Stimulated activated CD4-positive, alpha-beta T cell treated with anti-CD3 and anti-CD28 coated beads, Interleukin-2, amount 100 ng/mL, for 48 hours (primary cell): ENCODE measurements at places on chromosomes 5 and 9.

- no peak for DNase-seq
These were observed 284.2 kb downstream of the NSG2 start for GRCh38 chr5:174329738-174330137.

GRCh38 chr5:126368239-126368812, 54.9 kb upstream of the GRAMD2B start:
- DNase-seq = no peak

DNA sequence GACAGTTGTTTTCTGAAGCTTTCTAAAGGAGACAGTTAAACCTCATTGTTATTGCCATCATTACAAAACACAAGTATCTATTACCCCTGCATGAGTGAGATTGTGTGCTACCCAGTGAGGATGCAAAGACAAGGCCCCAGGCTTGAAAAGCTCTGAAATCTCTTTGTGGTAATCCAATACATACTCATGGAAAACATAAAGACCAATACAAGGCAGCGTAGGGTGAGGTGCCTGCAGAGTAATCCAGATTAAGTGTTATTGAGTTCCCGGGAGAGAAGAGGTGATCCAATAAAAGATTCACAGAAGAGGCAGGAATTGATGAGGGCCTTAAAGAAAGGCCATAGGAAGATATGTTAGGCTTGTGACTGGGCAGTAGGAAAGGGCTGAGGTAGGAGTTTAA, 150.1 kb downstream of the MEF2C start:
- DNase-seq = no peak

GRCh38 chr9:72623156-72623555, 101.7 kb downstream of the TMC1 start:
- DNase-seq = no peak

DNA sequence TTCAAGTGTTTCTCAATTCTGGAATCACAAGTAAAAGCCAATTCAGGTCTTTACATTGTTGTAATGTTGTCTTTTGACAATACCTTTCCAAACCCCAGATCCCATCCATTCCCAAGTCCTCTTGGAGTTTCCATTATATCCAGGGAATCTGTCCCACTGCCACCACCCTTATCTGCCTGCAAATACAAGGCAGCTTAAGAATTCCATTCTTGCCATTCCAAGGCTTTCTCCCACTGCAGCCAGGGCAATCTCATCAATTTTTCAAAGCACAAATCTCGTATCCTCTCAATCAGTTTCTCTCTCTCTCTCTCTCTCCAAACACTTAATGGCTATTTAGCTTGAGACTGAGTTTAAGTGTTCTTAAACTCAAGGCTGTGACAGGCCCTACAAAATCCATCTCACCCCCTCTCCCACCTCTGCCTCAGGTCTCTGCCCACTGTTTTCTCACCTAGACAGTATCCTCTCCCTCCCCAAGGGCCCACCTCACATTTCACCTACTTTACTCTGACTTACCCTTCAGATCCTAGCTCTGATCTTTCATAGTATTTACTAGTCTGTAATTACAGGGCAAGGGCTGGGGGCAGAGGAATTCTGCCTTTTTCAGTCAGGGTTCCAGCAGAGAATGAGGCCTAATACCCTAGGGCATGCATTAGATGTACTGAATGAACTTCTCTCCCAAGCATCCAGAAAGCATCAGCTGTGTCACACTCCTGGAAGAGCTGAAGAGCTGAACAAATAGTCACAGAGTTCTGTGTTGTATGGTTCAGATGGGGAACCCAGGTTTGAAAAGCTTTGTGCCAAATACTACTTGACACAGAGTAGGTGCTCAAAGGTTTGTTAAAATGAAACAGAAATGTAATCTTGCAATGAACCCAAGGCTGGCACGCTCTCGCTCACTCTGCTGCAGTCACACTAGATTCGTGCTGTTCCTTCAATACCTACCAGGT, 46.0 kb downstream of the RAPGEF1 start:
- no peak for DNase-seq

DNA sequence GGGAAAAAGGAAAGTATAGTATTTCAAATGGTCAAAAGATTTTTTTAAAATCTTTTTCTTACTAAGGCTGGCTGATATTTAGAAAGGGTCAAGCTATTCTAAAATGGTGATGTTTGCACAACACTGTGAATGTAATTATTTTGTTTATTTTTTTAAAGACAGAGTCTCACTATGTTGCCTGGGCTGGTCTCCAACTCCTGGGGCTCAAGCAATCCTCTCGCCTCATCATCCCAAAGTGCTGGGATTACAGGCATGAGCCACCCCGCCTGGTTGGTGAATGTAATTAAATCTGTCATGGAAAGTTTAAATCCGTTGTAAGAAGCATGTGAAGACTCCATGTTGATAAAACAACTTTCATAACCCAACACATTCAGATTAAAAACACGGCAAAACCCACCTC, 2.6 kb downstream of the UBTD2 start:
- DNase-seq = no peak

DNA sequence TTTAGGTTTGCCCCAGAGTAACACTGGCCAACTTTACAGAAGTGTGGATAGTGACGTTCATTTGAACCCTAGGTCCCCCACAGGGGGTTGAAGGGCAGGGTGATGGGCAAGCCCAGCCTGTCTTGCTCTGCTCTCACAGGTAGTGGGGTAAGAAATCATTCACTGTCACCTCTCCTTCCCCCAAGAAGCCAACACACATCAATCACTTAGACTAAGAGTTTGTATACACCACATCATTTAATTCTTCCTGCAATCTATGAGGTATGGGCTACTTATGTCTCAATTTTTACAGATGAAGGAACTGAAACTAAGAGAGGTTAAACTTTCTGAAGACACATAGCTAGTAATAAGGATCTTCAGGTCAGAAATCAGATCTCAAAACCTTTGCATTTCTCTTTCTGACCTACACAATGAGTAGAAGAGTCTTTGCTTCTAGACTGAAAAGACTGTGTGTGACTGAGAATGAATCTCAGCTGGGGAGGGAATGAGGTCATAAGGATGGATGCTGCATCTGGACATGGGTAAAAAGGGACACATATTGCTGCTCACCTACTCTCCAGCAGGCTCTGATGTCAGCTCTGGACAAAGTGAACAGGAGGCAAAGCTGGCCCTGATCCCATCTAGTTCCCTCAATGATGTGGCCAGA, 81.0 kb upstream of the EQTN start:
- DNase-seq = no peak

DNA sequence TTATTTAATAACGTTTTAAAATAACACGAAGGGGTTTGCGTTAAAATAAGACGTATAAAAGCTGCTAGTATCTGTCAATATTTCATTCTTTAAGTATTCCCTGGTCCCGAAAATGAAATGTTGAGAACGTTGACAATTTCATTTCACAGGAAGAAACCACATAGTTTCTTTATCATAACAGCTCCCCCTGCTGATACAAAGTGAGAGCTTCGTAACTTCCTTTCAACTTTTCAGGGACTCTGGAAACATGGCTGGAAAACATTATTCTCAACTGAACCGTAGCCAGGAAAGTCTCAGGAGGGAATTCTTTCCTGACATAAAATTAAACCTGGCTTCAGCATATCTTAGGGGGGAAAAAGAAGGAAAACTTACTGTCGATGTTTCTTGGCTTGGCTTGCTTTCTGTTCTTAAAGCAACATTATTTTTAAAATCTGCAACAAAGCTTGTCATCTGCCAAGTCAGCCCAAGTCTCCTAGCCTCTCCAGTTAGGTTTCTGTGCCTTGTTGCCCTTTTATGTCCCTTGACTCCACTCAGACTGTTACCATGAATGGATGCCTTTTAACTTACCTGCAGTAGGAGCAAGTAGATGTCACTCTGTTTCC, 122.9 kb upstream of the DAB2 start:
- peak; percentile 5 for DNase-seq

DNA sequence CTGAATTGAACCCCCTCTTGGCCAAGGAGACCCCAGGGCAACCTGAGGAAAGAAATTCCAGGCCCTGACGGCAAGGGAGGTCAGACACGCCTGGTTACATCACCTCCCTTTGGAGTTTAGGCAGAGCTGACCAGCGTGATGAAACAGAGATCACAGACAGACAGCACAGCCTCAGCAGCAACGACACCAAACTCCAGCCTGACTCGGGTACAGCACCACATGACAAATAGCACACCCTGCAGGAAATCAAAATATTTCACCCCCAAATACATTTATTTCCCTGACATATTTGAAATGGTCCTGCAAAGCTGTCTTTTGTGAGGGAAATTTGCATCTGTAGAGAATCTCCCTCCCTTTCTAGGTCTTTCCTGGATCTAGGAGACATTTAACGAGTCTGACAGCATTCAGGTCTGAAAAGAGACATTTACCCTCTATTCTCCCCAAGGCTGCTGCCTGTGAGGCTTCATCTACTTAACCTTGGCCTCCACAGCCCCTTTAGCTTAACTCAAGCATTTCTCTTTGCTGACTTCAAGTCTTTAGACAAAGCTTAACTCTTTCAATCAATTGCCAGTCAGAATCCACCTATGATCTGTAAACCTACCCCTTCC, 2.6 kb downstream of the QSOX2 start:
- DNase-seq = no peak

DNA sequence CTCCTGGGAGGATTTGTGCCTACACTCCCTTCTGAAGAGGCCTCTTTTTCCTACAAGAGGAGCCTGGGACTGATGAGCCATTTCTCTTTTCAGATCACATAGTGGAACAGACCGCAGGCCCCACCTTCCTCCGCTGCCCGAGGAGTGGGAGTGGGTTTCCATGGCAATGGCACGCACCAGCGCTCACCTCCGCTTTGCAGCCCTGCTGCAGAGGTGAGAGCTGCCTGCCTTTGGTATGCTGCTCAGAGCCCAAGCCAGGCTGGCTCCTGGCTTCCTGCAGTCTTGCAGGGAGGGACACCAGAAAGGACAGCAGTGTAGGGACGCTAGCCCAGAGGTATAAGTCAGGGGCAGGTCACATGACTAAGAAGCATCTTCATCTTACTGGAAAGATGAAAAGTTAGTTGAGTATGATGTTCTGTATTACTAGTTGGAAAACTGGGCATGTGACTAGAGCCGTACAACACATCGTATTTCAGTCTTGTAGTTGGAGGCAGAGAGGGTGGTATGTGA, 12.4 kb downstream of the PTTG1 start:
- DNase-seq = no peak

DNA sequence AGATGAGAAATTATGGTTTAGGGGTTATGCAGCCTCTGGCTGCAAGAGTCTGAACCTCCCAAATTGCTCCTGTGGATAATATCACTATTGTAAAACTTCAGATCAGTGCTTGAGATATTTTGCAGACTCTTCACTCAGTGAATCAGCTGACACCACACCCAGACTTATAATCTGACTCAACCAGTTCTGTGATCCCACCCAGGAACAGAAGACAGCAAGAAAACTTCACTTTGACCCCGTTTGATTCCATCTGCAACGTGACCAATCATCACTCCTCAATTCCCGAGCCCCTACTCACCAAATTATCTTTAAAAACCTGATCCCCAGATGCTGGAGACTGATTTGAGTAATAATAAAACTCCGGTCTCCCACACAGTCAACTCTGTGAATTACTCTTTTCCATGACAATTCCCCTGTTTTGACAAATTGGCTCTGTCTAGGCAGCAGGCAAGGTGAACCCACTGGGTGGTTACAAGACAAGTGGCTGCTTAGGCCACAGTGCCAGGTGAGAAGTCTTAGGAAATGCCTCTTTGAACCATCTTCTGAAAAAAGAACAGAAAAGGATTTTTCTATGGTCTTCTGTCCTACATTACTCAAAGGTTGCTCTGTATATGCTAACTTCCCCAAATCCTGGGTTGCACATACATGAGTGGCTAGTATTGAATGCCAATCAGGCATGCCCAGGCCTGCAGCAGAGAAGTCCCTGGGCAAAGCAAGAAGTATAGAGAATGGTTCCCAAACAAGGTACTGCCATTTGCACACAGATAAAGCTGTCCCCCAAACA, 588.0 kb downstream of the PRELID2 start:
- DNase-seq = no peak

GRCh38 chr9:121675969-121676822, 24.8 kb downstream of the DAB2IP start:
- no peak for DNase-seq

DNA sequence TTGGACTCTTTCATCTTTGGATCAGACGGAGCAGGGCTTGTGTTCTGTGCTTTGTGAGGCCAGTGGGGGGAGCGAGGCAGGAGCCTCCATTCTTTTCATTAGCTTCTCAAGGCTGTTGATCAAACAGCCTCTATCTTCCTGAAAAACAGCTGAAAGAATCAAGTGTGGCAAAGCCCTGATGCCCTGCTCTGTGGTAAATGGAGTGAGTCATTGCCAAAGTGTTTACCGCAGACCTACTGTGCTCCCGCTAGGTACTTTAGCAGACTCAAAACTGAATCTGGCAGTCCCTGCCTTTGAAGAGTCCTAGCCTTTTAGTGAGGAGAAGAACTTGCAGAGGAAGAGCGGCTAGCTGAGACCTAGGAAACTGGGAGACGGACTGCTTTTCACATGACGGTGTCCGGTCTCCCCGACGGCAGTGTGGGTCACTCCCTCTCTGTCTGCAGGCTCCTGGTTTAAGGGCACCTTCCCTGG, 3.3 kb downstream of the ANKRD33B start:
- DNase-seq = no peak

- no peak for DNase-seq
These were observed 143.3 kb downstream of the SLF1 start for GRCh38 chr5:94761786-94762185.

DNA sequence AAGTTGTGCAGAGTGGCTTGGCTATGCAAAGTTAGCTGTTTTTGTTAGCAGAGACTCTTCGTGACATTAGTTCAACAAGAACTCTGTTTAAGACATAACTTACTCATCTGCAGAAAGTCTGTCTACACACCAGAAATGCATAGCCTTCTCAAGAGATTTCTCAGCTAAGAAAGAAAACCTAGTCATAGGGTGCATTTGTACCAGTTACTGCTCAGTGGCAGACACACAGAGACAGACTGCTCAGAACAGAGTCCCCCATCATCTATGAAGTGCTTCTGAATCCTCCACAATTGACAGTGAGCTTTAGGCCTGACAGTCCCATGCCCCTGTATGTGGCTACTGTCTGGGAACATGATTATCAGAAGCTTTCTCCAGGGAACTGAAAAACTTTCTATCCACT, 56.1 kb upstream of the IFNK start:
- no peak for DNase-seq

DNA sequence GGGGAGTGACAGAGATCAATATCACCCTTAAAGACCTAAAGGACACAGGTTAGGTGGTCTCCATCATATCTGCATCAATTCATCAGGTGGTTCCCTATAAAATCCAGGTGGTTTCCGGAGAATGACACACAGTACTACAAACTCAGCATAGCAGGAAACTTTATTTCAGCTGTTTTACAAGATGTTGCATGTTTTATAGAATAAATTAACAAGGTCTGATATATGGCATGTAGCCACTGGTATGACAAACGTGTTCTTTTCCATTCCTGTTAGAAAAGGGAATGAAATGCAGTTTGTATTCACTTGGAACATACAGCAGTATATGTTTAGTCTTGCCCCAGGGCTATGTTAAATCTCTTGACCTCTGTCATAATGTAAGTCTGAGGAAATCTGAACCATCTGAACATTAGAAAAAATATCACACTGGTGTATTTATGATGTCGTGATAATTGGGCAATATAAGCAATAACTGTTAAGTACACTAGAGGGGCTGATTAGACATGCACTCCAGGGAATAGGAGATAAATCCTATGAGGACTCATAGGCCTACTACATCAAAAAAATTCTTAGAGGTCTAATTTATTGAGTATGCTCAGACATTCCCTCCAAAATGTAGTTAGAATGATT, 42.2 kb upstream of the TNFSF8 start:
- no peak for DNase-seq
